ENCODE measurements at places on chromosomes 3 and 15.

- no peak for DNase-seq
Measured at GRCh38 chr3:149638228-149639092, 19.4 kb downstream of the WWTR1 start.

- no peak for DNase-seq
Measured at GRCh38 chr3:182592747-182593146, 200.6 kb upstream of the ATP11B start.

DNA sequence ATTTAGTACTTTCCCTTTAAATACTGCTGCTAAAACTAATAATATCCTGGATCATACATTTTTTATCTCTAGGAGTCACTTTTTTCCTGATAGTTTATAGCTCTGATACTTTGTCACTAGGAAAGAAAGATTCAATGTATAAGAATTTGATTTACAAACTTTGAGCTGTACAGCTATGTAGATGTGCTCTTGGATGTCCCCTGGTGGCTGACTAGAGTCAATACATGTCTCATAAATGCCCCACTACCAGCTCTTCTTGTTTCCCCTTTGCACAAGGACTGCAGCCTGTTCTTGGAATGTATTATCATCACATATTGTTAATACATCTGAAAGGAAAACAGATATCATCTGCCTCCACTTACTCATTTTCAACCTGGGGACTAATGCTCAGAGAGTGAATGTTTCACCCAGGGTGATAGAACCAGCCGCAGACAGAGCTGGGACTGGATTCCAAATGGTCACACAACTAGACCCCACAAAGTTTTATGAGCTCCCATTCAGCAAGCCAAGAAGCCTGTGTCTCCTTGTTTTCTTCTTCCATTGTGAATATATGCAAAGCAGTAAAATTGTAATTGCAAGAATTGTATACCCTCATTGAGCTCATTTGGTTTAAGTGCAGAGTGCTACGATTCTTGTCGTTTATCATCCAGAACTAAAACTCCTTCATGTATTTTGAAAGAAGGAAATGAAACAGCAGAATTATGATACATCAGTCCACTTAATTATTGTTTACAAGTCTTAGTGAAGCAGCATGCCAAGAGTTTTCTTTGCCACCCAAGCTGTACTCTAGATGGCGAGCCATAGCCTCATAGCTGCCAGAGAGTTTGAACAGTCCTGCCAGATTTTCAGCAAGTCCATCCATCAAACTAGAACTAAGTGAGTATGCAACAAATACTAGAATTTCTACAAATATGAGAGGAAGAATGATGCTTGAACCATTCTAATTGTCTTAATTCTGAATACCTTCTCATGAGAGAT lies 261.6 kb upstream of the LMCD1 start:
- no peak for DNase-seq

GRCh38 chr3:9251055-9251786 lies 1.8 kb upstream of the SRGAP3 start:
- DNase-seq: no peak

DNA sequence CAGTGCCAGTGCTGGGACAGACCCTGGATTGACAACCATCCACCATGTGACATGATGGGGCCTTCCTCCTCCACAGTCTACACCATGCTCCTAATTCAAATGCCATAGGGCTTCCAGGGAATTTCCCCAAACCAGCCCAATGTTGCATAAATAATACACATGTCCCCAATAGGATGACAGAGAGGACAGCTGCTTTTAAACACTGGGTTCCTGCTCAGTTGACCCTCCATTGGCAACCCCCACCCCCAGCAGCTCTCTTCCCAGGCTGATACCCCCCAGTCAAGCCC lies 28.3 kb upstream of the ATP2B2 start:
- DNase-seq: no peak

DNA sequence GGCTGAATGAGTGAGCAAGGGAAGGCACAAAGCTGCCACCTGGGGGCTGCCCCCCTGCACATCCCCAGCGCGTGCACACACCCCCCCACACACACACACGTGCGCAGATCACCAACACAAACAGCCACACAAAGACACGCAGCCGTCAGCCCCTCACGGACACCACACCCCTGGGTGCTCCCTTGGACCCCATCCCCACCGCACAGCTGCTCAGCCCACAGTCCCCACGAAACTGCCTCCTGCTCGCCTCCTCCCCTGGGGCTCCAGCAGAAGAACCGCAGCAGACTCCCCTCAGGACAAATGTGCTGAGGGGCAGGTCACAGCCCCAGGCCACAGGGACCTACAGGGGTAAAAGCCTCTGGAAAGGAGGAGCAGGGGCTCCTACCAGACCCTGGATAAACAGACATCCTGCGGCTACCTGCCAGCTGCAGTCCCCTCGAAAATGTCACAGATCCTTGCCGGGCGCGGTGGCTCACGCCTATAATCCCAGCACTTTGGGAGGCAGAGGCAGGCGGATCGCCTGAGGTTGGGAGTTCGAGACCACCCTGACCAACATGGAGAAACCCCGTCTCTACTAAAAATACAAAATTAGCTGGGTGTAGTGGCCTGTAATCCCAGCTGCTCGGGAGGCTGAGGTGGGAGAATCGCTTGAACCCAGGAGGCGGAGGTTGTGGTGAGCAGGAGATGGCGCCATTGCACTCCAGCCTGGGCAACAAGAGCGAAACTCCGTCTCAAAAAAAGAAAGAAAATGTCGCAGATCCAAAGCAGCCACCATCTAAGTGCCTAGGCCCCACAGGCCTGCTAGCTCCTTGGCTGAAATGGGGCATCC lies 6.5 kb downstream of the TWF2 start:
- no peak for DNase-seq

GRCh38 chr3:9409981-9410854 lies 12.8 kb downstream of the SETD5 start:
- DNase-seq: no peak

DNA sequence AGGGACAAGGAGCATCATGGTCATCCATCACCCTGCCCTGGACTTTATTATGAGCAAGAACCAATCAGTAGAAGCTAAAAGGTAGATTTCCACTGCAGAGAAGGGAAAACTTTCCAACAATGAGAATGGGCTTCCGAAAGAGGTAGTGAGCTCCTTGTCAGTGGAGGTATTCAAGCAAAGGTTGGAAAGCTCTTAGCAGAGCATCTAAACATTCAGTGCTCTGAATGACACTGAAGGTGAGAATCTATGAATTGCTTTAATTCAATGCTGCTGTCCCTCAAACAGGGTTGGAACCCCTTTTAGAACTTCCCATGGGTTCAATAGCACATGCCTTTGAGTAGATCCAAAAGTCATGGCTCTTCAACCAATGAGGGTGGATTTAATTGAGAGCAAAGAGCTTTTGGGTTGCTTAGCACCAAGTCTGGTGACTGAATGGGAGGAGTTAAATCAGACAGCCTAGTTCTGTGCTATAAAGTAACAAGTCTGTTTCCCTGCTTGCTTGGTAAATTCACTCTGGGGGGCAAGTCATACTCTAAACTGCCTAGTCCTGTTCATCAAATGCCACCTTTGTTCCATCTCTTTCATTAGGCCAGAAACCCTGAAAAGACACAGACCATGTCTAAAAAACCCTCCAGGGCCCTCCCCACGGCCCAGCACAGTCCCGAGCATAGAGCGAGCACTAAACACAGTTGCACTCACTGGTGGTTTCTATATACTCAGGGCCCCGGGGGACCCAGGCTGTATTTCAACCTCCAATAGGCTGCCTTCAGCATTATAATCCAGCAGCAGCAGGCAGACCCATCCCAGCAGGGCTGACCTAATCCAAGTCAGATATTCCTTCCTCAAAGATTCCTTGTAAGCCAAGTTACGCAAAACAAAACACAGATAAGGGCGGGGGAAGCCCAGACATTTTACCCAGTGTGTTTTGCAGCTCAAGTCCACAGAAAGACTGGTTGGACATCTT lies 161.2 kb downstream of the MEGF11 start:
- no peak for DNase-seq

GRCh38 chr3:173395073-173395411 lies 2.5 kb upstream of the NLGN1 start:
- no peak for DNase-seq

DNA sequence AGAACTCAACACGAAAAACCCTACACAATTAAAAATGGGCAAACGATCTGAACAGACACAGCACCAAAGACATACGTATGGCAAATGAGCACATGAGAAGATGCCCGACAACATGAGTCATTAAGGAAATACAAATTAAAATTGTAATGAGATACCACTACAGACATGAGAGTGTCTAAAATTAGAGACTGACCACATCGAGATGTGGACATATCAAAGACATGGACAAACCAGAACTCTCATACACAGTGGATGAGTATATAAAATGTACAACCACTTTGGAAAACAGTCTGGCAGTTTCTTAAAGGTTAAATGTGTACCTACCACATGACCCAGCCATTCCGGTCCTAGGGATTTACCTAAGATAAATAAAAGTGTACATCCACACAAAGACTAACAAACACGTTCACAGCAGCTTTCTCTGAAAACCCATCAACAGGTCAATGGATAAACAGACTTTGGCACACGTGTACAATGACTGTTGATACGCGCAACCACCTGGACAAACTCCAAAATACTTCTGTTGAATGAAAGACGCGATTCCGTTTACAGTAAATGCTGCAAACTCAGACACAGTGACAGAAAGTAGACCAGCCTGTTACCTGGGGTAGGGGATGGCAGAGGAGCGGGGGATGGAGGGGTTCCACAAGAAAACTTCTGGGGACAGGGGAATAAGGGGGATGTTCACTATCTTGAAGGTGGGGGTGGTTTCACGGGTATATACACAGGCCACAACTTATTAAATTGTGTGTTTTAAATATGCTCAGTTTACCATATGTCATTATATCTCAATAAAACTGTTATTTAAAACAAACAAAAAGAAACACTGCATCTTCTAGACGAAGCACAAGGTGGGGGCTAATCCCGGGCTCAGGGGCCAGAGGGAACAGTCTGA lies 2.1 kb downstream of the TNK2 start:
- no peak for DNase-seq

DNA sequence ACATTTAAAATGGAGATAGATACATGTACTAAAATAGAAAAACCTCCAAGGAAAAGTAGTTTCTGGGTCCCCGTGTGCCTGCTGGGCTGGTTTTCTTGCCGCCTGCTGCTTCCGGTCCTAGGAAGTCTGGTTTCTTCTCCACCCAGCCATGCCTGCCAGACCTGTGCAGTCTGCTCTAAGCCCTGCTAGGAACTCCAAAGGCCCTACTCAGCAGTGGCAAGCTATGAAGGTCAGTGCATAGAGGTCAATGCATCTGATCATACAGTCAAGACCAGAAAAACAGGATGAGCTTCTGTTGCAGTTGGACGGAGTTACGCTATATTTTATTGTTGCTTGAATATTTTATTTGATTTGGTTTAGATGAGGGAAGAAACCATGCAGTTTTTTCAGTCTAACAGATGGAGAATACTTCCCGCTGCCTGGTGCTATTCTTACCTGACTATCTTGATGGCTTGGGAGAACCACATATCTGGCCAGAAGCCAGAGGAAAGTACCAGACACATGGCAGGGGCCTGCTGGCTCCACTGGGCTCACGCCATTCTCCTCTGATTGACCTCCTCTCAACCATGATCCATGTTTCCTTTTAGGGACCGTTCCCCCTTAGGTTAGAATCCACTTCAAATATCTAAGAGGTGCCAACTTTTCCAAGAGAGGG lies 226.8 kb upstream of the ST8SIA2 start:
- DNase-seq: no peak

- no peak for DNase-seq
Measured at GRCh38 chr15:89812011-89812846, 2.4 kb downstream of the ANPEP start.

DNA sequence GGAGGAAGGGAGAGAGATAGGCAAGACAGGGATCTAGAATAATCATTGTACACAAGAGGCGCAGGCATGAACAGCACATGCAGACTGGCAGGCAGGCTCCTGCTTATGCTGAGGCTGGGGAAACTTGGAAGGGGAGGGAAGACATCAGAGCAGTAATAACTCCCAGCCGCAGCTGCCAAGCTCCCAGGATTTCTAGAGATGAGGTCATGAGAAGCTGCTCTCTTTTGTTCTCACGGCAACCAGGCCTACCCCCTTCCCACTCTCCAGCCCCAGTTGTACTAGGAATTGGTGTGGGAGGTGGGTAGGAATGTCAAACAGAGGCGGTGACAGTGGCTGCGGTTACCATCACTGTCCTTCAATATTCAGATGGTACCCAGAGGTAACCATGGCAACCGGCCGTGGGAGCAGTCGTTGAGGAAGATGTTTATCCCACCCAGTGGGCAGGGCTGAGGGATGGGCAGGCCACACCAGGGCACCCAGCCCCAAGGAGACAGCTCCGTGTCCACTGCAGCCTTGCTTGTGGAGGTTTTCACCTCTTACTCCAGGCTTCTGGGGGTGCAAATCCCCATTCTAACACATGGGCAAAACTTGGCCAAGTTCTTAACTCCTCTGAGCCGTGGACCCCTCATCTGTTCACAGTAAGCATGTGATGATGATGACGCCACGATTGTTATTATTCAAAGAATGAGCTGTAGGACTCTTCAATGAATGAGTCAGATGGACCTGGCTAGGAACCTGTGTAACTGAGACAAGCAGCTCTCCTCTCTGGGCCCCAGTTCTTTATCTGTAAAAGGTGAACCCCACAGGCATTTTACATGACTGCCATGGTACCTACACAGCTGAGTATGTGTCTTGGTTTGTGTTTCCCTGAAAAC lies 360.8 kb upstream of the PROK2 start:
- no peak for DNase-seq

GRCh38 chr3:32757618-32758374 lies 60.0 kb upstream of the TRIM71 start:
- no peak for DNase-seq

DNA sequence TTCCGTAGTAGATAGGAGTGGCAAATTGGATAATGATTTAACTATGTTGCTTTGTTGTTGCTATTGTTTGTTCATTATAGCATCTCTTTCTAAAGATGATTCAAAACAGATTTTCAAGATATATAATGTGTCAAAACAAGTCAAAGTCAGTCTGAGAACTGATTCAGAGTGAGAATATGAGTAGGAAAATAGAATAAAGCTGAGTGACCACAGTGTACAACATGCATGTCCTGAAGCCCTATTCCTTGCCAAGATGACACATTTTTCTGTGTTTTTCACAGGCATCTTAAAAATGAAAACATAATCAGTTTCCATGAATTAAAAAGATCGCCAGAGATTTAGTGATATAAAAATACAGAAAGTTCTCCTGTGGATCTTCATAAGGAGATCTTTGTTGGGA lies 57.0 kb upstream of the THRB start:
- no peak for DNase-seq

DNA sequence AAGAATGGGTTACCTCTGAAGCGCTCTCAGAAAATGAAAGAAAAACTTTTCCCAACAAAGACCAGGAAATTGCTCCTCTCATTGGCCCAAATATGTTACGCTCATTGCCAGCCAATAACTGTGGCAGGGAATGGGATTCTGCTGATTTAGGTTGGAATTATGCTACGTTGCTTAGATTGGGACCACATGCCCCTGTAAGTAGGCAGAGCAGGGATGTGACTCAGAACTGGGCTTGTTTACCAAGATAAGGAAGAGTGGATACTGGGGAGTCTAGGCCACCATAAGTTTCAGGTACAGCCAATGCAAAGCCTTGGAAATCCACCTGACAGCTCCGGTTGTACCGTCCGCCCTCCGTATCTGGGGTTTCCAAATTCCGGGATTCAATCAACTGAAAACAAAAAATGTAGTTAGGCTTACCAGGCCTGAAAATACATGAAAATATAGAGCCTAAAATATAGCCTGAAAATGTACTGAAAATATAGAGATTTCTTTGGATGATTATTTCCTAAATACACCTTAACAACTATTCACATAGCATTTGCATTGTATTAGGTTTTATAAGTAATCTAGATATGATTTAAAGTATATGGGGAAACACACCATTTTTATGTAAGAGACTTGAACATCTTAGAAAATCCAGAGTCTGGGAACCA lies 1.5 kb upstream of the TCF12 start:
- DNase-seq: no peak

- no peak for DNase-seq
Measured at GRCh38 chr15:89999676-90000185, 1.4 kb upstream of the ZNF710 start.
